ENCODE measurements at places on chromosomes 1 and 21.

- no peak for DNase-seq
These were observed 14.4 kb downstream of the LAMC2 start for GRCh38 chr1:183200451-183200850.

DNA sequence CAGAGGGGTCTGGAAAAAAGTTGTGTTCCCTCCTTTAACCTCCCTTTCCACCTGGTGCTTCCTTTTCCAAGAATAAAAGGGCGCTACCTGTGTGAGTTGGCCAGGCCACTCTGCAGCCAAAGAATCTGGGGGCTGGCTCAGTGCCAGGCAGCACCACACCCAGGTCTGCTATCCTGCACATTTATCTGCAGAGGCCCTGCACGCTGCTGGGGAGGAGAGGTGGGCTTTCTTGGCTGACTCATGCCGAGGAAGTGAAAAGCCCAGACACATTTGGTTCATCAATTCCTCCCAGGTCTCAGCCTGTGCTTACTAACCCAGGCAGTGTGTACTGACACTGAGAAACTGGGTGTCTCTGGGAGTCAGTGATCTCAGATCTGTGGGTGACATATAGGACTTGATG lies 79.8 kb upstream of the F3 start:
- no peak for DNase-seq

- no peak for DNase-seq
These were observed 21.6 kb downstream of the LAMB3 start for GRCh38 chr1:209630383-209631225.

GRCh38 chr1:227786673-227787512 lies 28.6 kb upstream of the PRSS38 start:
- no peak for DNase-seq

GRCh38 chr1:11893907-11894251 lies 32.3 kb downstream of the KIAA2013 start:
- DNase-seq, result peak; percentile 60

DNA sequence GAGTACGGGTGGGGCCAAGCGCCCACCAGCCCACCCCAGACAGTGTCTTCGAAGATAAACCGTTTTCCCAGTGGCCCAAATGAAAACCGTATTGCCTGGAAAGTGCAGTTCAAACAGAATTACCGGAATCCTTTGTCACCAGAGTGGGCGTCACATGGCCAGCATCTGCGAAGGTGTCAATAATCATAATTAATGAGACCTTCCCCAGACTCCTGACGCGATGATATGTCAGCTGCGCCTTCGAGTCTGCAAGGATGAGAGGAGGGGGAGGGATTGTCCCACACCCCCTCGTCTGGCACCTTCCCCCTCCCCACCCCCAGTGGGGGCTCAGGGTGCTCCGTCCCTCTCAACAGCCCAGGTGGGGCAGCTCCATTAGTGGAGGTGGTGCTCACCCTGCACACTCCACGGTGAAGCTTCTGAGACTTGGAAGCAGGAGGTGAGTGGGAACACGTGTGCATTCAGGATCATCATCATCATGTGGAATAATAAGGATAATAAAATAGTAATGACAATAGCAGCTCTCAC lies 215.1 kb downstream of the PTPRU start:
- no peak for DNase-seq

DNA sequence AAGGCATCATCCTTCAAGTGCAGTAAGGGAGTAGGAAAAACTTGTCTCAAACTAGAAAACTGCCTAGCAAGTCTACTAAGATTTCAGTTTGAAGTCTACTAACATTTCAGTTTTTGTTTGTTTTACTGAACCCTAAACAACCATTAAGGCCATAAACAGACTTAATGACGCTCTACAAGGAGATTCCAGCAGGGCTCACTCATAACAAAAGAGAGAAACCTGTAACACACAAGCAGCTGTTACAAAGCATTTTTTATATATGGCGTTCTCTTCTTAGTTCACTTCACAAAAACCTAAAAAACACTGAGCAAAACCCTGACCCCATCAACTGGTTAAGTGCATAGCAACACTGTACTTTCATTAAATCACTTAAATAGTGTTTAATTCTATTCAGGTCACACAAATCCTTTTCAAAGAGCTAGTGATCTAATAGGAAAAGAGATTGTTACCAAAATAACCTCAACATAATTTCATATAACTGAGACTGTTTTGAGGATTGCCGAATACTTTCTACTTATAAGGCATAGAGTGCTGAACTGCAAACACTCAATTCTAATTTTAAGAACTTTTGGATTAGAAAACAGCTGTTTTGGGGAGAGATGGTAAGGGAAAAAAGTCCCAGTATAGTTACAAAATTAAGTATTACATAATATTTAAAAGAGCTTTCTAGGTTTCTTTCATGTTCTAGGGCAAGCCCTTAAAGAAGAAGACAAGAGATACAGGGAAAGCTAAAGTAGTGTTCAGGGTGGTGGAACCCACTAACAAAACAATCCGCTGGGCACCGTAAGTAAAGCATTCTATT lies 1.4 kb downstream of the B3GALNT2 start:
- DNase-seq, result no peak

- no peak for DNase-seq
These were observed 94.0 kb downstream of the DPYD start for GRCh38 chr1:97826820-97827219.

- no peak for DNase-seq
These were observed 102.7 kb downstream of the ZNF281 start for GRCh38 chr1:200306944-200307754.

DNA sequence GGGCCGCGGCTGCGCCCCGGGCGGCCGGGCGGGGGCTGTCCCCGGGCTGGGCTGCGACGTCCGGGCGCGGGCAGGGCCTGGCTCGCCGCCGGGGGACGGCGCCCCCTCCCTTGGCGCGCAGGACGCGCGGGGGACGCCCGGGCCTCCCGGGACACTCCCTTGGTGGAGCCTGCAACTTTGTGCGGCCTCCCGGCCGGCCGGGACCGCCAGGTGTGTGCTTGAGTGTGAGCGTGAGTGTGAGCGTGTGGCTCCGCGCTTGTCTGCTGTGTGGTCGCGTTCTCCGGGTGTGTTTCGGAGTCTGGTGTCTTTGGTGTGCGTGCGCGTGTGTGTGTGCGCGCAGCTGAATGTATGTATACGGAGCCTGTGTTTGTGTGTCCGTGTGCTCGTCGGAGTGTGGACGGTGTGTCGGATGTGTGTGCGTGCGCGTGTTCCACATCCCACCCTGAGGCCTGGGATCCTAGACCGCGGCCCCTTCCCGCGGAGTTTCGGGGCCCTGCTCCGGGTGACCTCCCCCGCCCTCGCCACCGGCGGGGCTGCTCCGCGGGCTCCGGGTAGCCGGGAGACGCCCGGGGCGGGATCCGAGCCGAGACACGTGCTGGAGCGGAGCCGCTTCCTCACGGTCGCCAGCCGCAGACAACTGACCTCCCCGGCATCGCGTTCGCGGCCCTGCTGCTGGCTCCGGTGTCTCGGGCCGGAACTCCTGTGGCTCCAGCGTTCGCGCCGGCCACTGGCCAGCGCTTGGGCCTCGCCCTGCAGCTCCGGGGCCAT lies 1.7 kb downstream of the PTPRU start:
- no peak for DNase-seq

DNA sequence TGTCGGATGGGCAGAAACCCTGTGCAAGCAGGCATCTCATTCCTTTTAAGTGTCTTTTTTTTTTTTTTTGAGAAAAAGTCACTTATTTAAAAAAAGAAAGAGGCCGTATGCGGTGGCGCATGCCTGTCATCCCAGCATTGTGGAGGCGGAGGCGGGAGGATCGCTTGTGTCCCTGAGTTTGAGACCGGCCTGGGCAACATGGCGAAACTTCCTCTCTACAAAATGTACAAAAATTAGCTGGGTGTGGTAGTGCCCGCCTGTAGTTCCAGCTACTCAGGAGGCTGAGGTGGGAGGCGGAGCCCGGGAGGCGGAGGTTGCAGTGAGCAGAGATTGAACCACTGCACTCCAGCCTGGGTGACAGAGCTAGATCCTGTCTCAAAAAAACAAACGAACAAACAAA lies 1.7 kb downstream of the GPR137B start:
- DNase-seq, result no peak

GRCh38 chr1:204513117-204513716 lies 3.0 kb upstream of the MDM4 start:
- DNase-seq, result no peak

- peak; percentile 59 for DNase-seq
These were observed 45.3 kb downstream of the HHAT start for GRCh38 chr1:210373878-210374599.

GRCh38 chr1:168396940-168397684 lies 116.4 kb downstream of the TBX19 start:
- DNase-seq, result no peak

DNA sequence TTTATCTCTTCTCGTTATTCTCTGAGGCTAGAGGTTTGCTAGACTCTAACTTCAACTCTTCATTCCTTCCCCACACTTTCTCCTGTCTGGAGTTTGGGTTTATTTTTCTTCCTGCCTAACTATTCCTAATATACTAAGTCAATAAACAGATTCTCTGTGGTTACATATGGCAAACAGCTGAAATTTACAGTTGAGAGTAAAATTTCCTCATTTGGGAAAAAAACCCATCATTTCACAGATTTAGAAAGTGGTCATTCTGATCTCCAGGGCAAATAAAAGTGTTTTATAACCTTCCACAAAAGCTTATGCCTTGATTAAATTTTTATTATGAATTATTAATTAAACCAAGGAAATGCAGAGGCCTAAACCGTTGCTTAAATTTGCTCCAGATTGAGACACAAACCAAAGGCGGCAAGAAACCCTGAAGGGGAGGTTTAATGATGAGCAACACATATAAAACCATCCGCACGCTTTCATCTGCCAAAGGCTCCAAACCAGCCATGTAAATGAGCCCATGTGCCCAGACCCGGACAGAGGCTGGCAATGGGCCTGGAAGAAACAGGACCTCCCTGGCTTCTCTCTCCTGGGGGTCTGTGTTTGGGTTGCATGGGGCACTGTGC lies 201.7 kb upstream of the LMO4 start:
- no peak for DNase-seq

- DNase-seq, result no peak
These were observed 36.4 kb downstream of the EPHA2 start for GRCh38 chr1:16119504-16119903.

DNA sequence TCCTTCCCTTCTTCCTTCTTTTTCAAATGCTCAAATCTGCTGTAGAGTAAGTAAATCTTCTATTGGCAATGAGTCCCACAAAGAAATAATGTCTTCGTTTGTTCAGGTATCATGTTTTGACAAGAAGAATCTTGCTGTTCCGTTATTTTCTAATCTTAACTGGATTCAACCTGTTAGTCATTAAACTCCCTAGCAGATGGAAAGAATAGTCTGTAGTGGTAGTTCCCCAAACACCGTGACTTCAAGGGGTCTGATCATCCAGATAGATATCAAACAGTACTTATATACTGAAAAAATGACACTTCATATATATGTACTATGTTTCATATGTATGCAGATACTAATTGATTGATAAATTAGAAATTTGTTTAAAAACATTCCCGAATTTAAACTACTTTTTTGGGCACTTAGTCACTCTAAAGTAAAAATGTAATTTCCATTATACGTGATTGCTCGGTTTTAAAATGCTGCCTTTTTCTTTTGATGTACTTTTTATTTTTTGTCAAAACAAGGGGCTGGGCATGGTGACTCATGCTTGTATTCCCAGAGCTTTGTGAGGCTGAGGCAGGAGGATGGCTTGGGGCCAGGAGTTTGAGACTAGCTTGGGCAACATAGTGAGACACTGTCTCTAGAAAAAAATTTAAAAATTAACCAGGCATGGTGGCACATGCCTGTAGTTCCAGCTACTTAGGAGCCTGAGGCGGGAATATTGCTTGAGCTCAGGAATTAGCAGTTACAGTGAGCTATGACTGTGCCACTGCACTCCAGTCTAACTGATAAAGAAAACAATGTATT lies 335.7 kb upstream of the SNX7 start:
- DNase-seq, result no peak

DNA sequence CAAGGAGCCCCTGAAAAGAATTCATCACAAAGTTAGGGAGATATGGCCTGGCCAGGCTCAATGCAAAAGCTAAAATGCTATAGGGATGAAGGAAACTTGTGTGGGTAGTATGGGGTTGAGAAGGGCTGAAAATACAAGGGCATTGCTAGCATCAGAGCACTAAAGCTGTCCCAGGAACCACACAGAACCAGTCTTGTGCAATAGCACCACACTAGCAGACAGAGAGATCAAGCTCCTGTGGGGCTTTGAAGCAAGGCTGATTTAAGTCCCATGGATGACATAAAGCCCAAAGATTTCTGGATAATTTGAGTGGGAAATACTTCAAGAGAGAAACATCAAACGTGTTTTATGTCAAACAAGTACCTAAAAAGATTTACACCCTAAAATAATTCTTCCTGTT lies 97.1 kb downstream of the VAV3 start:
- DNase-seq, result no peak

- no peak for DNase-seq
These were observed 154.1 kb downstream of the ZBTB18 start for GRCh38 chr1:244205171-244205570.

DNA sequence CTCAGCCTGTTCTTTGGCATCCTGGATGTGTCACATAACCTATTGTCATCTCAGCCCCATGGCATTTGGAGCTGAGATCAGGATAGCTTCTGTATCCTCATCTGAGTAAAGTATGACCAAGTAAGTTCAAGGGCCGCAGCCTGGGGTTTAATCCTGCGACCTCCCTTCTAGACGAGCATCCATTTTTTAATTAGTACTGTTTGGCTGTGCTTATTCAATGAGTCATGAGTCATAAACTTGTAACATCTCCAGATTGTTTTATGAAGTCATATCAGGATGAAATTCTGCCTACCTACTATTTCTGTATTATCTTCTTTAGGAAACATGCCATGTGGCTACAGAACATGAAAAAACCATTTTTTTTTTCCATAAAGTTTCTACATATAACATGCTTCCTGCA lies 119.1 kb downstream of the ERG start:
- DNase-seq, result no peak

- DNase-seq, result no peak
These were observed 42.5 kb downstream of the MRAP start for GRCh38 chr21:32340863-32341848.

DNA sequence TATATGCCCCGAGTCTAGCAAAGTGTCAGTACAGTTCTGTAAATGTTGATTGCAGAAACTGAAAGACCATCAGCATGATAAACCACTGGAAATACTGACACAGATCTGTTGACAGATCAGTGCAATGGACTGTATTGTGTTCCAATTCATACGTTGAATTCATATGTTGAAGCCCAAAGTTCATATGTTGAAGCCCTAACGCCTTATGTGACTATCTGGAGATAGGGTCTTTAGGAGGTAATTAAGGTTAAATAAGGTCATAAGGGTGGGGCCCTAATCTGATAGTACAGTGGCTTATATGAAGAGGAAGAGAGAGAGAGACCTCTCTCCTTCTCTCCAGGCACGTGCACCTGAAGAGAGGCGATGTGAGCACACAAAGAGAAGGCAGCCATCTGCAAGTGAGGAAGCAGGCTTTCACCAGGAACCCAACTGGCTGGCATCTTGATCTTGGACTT lies 144.7 kb downstream of the MRPL39 start:
- no peak for DNase-seq

GRCh38 chr1:44571712-44572571 lies 102.3 kb downstream of the TMEM53 start:
- peak; percentile 1 for DNase-seq

- no peak for DNase-seq
These were observed 673 bp upstream of the DHCR24 start for GRCh38 chr1:54887665-54888071.

All from activated CD4-positive, alpha-beta T cell treated with anti-CD3 and anti-CD28 coated beads for 24 hours (primary cell).